ENCODE measurements at places on chromosomes 1 and 21. TPM values are rescaled to one million over a fixed set of nuclear protein-coding genes. Genes with fewer than 3 reads are reported as not detected.

The SH3D21 gene
- total RNA-seq: 21.5 TPM

The HSD3B1 gene
- 0.27 TPM for total RNA-seq

The GJA8 gene
- not detected for total RNA-seq

The WDR64 gene
- total RNA-seq: not detected

The HES5 gene
- not detected for total RNA-seq

The MEX3A gene
- total RNA-seq: 48.8 TPM

- DNase-seq: peak; percentile 53
Measured at GRCh38 chr1:1889847-1890505, 911 bp downstream of the GNB1 start.

- no peak for DNase-seq
Measured at GRCh38 chr1:16043521-16043920, at the start of gene CLCNKB. Gene CLCNKB, plus strand, starts transcription at chr1:16043782. Its CDS starts 711 bp downstream, at chr1:16044493.

- no peak for DNase-seq
Measured at GRCh38 chr21:32470206-32470605, 57.7 kb downstream of the EVA1C start.

- no peak for DNase-seq
Measured at GRCh38 chr1:201359873-201360210, 17.6 kb downstream of the TNNT2 start.

GRCh38 chr1:155933591-155934096, 569 bp downstream of the KHDC4 start:
- no peak for DNase-seq

GRCh38 chr1:110463725-110464124, 12.8 kb downstream of the PROK1 start:
- DNase-seq: no peak

- no peak for DNase-seq
Measured at GRCh38 chr1:45608175-45609156, 15.4 kb downstream of the CCDC17 start.

- DNase-seq: no peak
Measured at GRCh38 chr1:112893288-112894009, 62.5 kb downstream of the SLC16A1 start.

Measured in cardiac muscle cell (in vitro differentiated cells and primary cell).